ENCODE measurements at places on chromosomes 12 and 14. TPM values are rescaled to one million over a fixed set of nuclear protein-coding genes. Genes with fewer than 3 reads are reported as not detected.
A peak's percentile ranks its signal among the peaks of the same experiment; 100 is the strongest.

LHX5 gene
- not detected for total RNA-seq

DNA sequence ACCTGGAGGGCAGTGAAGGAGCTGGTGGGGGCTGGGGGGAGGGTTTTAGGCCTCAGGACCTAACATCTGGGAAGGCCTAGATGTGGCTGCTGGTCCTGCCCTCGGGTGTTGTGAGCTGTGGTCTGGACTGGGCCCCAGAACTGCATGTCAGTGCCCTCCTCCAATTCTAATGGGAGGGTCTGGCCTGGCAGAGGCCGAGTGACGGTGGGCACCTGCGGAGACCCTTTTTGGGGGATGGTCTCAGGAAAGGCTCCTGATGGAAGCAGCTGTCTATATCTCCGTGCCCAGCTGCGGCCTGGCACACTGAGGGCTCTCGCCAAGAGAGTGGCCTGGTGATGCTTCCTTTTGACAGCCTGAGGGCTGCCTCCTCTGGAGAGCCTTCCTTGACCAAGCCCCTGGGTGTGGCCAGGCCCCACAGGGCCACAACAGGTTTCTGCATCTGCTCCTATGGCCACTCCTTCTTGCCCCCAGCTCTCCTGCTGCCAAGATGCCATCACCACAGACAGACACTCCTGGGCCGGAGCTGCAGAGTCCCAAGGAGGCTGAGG is 5.3 kb downstream of the EXOC3L4 start:
- no peak for DNase-seq

- no peak for DNase-seq
Measured at GRCh38 chr12:112967858-112968257, 10.5 kb upstream of the OAS2 start.

RBMS2 gene
- total RNA-seq = 23.9 TPM

GRCh38 chr12:130826151-130826801 is 12.8 kb downstream of the STX2 start:
- no peak for DNase-seq

DNA sequence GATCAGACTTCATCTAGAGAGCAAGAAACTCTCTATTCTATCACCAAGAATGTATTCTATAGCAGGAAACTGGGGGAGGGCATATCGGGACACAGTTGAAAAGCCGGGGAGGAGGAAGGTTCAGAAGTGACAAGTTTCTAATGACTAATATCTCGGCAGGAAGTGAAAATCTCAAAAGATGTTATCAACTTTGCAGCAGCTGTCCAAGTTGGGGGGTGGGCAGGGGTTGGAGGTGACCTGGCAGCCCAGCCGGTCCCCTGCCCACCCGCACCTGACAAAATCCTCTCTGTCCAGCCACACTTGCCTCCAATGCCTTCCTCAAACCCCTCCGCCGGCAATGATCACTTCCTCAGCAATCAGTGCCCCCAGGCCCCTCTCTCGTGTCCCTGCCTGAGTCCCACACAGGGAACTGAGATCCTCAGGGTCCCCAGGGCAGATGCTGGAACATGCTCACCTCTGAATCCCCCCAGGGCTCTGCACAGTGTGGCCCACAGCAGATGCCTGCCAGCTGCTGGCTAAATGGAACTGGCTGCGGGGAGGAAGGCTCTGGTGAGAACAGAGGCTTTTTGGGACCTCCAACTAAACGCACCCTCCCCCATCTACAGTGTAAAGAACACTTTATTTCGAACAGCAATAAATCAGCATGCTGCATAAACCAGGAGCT is 43.9 kb downstream of the CCDC88C start:
- no peak for DNase-seq

DNA sequence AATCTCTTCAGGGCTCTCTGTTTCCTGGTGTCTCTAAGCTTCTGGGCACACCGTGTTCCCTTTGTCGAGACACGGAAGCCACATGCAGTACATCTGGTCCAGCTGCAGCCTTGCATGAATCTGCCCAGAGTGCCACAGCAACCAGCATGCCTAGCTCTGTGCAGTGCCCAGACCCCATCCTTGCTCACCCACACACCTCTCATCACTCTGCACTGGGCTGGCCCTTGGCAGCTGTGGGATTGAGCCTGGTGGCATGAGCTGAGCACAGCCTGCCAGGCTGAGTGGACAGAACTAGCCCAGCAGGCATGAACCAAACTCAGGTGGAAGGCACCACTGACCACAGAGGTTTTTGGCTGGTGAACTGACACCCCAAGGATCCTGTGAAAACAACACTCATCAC is 279.9 kb downstream of the ATXN7L3B start:
- no peak for DNase-seq

- DNase-seq = peak; percentile 26
Measured at GRCh38 chr12:72010356-72010755, 71.7 kb downstream of the TPH2 start.

GRCh38 chr12:38544330-38545066 is 227.9 kb downstream of the ALG10B start:
- DNase-seq = no peak

SMIM41 gene
- total RNA-seq = not detected

DNA sequence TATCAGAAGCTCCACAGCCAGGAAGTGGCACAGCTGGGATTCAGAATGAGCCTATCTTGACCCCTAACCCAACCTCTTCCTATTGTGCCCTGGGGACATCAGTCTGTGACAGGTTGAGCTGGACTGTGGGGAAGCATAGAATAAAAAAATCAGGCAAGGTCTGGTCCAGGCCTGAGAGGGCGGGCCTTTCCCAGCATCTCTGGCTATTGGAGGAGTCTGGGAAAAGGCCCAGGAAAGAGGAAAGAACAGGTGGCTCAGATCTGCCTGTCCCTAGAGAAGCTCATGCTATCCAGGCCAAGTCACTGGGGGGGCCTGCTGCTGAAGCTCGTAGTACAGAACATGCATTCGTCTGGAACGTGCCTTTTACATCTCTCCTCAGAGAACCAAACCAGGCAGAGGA is 100.5 kb downstream of the PPM1H start:
- DNase-seq = no peak

- no peak for DNase-seq
Measured at GRCh38 chr12:44403185-44403584, 472.9 kb downstream of the NELL2 start.

SERPINA12 gene
- total RNA-seq = not detected

- no peak for DNase-seq
Measured at GRCh38 chr14:64491637-64492036, 12.0 kb downstream of the ZBTB25 start.

DNA sequence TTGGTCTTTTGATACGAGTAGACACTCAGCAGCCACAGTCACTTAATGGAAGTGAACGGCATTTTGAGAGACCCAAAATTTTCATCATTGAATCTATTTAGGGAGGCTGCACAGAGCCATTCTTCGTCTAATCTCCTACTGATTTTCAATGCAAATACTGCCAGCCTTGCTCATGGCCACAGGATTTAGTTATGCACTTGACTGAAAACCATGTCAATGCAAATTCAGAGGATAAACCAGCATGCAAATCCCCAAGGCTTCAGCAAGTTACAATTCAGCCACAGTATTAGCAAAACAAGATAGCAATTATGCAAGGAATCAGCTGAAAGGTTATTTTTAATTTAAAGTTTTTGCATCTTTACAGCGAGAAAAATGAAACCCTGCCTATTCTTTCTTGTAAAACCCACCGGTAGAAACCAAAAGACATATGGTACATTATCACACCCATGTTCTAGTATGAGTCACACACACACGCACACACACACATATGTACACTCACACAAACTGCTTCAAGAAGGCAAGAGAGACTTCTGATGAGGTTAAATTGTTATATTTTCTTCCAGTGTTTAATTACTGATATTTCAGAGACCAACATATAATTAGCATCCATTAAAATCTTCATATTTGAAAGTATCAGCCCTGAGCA is 985.3 kb upstream of the FLRT2 start:
- DNase-seq = no peak

IFI27L1 gene
- 15.2 TPM for total RNA-seq

All from epithelial cell of proximal tubule (primary cell).